ENCODE measurements at places on chromosomes 13 and 19.

- peak; percentile 69 for DNase-seq
Observed at GRCh38 chr19:49333811-49334288, 1.4 kb upstream of the CD37 start.

DNA sequence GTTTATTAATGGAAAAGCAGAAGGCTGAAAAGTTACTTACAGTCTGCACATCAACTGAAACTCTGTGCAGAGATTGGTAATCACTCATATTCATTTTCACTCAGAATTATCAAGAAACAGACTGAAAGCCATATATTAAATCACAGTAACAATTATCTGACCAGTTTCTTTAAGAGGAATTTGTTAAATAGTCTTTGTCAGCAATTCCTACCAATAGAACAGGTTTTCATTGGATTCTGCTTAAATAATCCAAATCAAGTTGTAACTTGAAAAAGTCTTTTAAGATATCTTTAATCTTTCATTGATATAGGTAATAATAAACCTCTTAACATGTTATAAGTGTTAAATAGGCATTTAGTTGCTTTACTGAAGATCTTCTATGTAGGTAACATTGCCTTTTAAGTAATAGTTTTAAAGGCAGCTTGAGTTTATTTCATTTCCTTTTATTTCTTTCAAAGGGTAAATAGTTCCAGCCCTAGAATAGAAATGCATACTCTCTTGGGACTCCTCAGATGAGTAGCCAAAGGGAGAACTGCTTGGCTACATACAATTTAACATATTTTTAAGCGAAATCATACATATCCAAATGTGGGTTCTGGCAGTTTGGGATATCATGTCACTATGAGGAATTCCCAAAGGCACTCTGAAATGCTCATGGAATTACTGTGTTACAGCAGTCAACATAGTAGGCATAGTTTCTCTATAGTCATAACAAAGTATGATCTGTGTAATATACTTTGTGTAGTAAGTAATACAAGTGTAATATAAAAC, 326.0 kb upstream of the SPRY2 start:
- DNase-seq = no peak

GRCh38 chr19:53969366-53969765, 6.6 kb downstream of the CACNG8 start:
- no peak for DNase-seq

GRCh38 chr19:13579388-13580060, 73.2 kb upstream of the CACNA1A start:
- no peak for DNase-seq

- DNase-seq = no peak
Observed at GRCh38 chr13:68666774-68667397, 1436.8 kb upstream of the PCDH9 start.

DNA sequence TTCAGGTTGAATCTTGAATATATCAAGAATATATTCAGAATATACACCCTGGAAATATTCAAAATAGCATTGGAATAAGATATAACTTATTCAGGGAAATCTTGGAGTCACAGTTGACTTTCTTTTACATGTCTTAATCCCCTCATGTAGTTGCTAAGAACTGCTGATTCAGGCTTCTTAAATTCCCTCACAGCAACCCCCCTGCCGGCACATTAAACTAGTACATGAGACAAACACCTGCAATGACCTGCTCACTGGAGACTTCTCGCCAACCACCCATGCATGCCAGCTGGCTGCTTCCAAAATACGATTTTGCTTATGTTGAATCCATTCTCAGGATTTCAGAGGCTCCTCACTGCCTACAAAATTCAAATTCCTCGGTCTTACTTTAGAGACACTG, 997.1 kb downstream of the EFNB2 start:
- DNase-seq = no peak

GRCh38 chr13:113995051-113995601, 21.2 kb upstream of the C13orf46 start:
- no peak for DNase-seq

- peak; percentile 25 for DNase-seq
Observed at GRCh38 chr19:15101479-15102082, 5.6 kb upstream of the SYDE1 start.

DNA sequence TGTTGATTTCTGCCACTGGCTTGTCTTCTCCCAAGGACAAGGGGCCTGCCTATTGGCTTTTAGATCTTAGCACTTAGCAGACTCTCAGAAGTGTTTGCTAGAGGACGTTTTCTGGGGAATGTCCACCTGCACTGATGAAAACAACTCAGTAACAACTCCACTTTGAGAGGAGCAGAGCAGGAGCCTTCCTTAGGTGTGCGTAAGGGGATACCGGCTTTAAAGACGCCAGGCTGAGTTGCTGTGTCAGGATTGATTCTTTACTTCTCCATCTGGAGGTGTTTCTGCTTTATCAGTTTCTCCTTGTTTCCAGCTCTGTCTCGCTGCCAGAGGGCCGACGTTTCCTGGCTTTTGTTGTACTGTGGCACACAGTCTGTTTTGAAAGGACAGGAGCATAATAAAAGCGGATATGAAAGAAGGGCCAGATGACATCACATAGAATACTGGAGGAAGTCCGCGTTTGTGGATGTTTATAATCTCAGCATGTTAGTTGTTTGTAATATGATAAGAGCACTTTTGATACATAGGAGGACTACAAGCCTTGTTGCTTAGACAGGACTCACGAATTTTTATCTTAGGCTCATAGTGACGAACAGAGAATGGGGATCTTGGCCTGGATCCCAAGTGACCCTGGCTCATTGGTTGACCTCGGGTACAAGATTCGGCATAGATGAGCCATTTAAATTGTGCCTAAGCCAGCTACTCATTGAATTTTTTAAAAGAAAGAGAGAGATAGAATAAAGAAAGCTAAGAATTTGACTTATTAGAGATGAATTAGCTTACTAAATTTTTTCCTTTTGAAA, 34.6 kb downstream of the COL4A2 start:
- no peak for DNase-seq

GRCh38 chr13:44299152-44299943, 74.3 kb upstream of the SERP2 start:
- no peak for DNase-seq

DNA sequence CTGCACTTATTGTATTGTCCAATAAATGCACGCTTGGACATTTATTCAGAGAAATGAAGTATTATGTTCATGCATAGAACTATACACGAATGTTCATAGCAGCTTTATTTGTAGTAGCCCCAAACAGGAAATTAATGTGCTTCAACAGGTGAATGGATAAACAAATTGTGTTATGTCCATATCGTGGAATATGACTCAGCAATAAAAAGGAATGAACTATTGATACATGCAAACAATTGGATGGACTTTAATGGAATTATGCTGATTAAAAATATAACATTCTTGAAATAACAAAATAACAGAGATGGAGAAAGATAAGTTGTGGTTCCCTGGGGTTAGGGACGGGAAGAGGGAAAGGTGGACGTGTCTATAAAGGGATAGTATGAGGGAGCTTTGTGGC, 65.9 kb downstream of the GPC5 start:
- DNase-seq = no peak

DNA sequence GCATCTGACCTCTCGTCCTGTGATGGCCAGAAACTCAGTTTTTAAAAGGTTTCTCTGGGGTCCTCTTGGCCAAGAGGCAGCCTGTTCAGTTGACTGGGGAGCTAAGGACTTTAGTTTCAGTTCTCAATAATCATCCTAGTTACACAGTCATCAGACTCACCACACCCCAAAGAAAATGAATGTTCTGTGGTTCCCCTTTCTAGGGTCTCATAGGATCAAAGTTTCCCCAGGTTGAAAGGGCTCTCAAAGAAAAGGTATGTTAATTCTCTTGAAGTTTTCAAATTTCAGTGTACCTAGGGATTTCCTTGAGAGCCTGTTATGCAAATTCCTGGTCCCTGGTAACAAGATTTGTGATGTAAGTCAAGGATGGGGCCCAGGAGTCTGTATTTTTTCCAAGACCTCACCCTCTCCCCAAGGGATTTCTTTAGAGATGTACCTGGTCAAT, 94.9 kb downstream of the FAM216B start:
- DNase-seq = no peak

DNA sequence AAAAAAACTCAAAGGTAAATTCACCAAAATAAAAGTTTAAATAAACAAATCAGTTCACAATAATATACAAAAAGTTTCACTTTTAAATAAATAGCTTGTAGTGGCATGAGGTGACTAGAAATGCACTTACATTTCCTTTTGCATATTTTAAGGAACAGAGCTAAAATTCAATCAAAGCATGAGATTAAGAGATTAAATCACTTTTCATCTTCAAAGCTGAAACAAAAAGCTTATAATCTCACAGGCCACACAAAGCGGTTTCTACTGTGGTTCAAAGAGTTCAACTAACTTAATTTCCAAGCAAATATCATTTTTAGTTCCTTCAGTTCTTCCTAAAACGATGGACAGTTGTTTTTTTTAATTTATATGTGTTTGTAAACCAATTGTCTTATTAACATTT, 38.9 kb downstream of the TSC22D1 start:
- DNase-seq = no peak

DNA sequence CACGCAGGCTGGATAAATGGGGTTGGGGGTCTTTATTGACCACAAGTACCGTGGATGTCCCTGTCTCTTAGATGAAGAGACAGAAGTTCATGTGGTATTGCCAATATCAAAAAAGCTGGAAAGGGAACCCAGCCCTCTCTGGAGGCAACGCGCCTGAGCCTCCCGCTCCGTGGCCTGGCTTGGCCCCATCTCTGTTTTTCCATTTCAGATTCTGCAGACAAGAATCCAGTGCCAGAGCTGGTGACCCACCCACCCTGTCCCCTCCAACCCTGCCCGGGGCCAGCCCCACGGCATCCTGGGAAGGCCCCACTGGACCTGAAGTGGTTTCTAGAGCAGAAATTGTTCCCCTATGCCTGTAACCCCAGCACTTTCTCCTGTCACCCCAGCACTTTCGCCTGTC, 57.7 kb downstream of the PTPRS start:
- DNase-seq = no peak

DNA sequence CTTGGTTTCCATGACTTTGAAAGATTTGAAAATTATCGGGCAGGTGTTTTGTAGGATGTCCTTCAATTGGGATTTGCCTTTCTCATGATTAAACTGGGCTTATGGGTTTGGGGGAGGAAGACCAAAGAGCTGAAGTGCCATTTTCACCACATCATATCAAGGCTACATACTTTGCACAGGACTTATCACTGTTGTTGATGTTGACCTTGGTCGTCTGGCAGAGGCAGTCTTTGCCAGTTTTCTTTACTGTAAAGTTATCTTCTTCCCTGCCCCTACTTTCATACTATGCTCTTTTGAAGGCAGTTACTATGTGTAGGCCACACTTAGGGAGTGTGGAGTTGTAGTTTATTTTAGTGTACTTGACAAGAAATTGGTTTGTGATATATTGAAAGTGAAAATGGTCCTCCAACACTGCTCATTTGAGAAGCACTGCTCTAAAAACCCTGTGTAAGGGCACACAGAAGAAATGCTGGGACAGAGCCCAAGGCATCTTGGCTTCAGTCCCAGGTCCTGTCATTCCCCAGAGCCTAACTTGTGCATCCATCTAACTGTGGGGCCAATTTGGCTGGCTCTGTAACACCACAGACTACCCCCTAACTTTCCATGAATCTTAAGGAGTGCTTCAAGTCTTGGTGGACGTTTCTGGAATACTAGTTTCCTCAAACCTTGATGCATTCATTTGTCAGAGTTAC, 384.9 kb downstream of the KCNRG start:
- DNase-seq = no peak

GRCh38 chr19:18274781-18275356, 617 bp upstream of the IQCN start:
- peak; percentile 61 for DNase-seq

- no peak for DNase-seq
Observed at GRCh38 chr13:86877441-86877840, 793.7 kb upstream of the SLITRK5 start.

DNA sequence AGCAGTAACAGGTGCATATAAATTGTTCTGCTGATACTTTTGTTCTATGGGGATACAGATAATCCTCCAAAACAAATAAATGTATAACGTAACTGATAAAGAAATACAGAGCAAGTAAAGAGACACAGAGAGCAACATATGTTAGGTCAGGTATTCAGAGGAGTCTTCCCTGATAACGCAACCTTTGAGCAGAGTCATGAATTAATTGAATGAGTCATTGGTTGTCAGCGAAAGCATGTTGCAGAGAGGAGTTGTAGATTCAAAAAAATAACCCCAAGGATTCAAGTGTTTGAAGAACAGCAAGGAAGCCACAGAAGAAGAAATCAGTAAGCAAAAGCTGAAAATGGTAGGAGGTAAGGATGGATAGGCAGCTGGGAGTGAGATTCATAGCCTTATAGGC, 245.2 kb downstream of the TBC1D4 start:
- no peak for DNase-seq

DNA sequence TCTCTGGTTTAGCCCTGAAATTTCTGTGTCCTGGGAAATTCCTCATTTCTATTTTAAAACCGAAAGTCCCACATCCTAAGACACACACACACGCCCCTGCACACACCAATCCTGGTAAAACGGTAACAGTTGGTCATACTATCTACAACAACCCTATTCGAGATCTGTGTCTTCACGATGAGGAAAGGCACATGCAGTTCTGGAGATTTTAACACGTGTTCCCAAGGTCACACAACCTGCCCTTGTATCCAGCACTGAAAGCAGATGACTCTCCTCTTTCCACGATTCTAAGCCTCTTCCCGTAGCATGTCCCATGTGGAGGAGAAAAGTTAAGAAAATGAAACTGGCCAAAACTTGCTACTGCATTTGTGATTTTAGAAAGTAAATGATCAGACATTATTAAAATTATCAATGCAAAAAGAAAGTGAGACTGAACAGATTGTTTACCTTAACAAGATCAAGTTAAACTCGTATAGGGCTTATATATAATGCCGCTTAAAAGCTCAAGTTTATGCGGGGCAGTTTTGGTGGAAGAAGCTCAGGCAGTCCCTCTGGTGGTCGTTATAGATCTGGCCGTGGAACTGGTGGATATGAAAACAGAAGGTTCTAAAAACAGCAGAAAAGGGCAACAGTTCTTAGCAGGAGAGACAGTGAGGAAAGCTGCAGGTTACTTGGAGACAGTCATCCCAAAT, 32.7 kb downstream of the VSTM1 start:
- no peak for DNase-seq

DNA sequence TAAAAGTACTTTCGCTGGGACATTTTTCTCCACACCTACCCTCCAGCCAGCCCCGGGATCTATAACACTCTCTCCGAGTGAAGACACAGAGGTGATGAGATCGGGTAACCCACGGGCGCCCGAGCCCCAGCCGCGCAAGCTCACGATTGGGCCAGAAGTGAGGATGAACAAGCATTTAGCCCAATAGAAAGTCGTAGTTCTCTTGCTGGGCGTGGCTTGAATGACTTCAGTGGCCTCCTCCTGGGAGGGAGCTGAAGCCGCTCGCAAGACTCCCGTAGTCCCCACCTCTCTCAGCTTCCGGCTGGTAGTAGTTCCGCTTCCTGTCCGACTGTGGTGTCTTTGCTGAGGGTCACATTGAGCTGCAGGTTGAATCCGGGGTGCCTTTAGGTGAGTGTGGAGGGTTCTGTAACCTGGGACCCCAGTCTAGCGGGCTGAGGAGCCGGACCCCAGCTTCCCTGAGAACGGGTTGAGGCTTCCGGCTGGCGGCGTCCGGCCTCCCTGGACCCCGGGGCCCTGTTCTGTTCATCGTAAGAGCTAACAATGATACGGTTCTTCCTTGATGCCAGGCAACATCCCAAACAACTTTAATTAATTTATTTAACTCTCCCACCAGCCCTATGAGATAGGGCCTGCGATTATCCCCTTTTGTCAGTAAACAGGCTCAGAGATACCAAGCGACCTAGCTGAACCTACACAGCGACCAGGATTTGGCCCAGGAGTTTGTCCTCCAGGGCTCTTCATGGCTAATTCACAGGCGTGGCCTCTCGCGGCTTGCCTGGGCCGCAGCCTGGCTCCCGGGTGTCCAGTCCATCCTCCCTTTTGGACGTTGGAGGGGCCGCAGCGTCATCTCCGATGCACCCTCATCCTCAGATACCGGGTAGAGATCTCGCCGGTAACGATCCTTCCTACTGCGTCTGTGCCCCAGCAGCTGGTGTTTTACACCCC, at the start of gene COX6B1:
COX6B1 (plus strand) TSS at position 307 of the 945 bp plus-strand sequence. CDS start 2,921 bp downstream, outside the sequence.
- DNase-seq = peak; percentile 93

All from central memory CD4-positive, alpha-beta T cell (primary cell).